Neural progenitor cell (in vitro differentiated cells): ENCODE measurements at places on chromosomes 13 and 19. TPM values are rescaled to one million over a fixed set of nuclear protein-coding genes. Genes with fewer than 3 reads are reported as not detected.
A peak's percentile ranks its signal among the peaks of the same experiment; 100 is the strongest.

- H3K4me3 ChIP-seq, result peak overlapping the region; percentile 31
- peak; percentile 81 for DNase-seq
- H3K27me3 ChIP-seq, result peaks cover 37% of the 10 kb centered on the region
- no peak overlapping the region for H3K27ac ChIP-seq
Measured at GRCh38 chr19:7869910-7870511, 4.2 kb downstream of the PRR36 start.

DNA sequence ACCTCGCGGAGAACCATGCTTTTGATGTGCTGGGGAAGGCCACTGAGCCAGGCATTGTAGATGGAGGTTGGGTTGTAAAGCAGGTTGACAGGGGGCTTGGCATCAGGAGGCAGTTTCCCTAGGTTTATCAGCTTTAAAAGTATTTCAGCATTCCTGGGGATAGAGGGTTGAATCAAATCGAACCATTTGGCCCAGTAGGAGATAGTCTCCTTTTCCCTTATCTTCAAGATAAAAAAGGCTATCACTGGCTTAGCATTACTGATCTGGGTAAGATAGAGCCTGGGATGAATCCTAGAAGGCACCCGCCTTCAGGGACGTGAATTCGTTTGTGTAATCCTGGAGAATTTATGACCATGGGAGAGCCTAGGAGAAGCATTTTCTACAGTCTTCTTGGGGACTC, 30.6 kb downstream of the SLC6A16 start:
- H3K4me1 ChIP-seq, result no peaks in the 10 kb centered on the region
- H3K27me3 ChIP-seq, result no peaks in the 10 kb centered on the region
- H3K27ac ChIP-seq, result no peak overlapping the region
- DNase-seq, result no peak
- H3K4me3 ChIP-seq, result no peak overlapping the region

DNA sequence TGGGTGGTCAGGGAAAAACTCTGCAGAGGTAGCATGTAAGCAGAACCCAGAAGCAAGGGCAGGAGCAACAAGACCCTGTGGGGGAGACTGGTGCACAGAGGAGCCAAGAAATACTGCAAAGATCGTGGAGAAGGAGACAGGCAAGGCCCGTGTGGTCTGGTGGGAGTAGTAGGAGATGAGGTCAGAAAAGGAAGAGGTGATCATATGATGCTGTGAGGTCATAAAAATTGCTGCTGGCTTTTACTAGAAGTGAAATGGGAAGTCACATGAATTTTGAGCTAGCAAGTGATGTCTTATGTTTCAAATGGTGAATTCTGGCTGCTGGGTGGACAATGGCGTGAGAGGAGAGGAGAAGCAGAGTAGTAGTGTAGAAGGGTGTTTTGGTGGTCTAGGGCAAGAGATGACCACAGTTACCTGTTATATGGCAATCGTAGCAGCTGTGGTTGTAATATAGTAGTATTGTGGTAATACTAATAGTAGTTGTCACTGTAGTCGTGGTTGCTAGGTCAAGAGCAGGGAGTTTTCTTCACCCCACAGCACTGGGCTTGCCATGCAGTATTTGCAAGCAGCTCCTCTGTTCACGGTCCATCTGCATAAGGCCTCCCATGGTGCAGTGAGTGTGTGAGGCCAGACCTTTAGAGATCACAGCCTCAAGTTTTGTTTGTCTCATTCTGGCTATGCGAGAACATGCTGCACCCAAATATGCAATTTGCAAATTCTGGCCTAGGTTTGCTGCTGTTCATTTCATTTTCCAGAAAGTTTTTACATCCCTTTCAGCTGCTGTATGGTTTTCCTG, 205.0 kb downstream of the TSHZ3 start:
- H3K27me3 ChIP-seq, result no peaks in the 10 kb centered on the region
- no peak overlapping the region for H3K27ac ChIP-seq
- H3K4me3 ChIP-seq, result no peak overlapping the region
- H3K4me1 ChIP-seq, result no peaks in the 10 kb centered on the region
- no peaks in the 10 kb centered on the region for H3K36me3 ChIP-seq

DNA sequence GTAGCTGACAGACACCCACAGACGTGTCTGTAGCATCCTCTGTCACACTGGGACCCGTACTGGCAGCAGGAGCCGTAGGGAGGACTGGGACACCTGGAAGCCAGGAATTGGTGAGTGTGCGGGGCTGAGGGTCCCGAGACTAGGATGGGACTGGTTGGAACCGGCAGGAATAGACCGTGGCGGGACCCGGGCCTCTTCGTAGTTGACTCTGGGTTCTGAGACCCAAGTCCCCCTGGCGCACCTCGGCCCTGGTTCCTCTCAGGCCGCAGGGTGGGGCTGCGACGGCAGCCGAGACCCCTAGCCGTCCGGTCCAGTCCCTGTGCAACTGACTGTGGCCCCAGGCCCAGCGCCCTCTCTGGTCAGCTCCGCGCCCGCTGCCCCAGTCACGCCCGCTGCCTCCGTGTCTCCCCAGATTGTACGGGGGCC, 64.7 kb downstream of the ZNF823 start:
- H3K27ac ChIP-seq, result no peak overlapping the region
- H3K4me3 ChIP-seq, result peak overlapping the region; percentile 56

DNA sequence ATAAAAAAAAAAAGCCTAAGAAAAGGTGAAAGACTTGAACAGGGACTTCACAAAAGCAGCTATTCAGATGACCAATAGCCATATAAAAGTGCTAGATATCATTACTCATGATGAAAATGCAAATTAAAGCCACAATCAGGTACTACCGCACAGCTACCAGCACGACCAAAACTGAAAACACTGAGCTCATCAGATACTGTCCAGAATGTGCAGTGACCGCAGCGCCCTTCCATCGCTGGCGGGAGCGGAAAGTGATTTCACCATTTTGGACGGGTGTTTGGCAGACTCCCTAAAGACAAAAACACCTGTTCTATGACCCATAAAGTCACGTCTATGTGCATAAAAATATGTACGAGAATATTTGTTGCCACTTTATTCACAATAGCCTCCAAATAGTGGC, 60.7 kb downstream of the SLC6A16 start:
- H3K27me3 ChIP-seq, result no peaks in the 10 kb centered on the region
- no peak for DNase-seq
- H3K4me3 ChIP-seq, result no peak overlapping the region
- no peak overlapping the region for H3K27ac ChIP-seq
- no peaks in the 10 kb centered on the region for H3K36me3 ChIP-seq

DNA sequence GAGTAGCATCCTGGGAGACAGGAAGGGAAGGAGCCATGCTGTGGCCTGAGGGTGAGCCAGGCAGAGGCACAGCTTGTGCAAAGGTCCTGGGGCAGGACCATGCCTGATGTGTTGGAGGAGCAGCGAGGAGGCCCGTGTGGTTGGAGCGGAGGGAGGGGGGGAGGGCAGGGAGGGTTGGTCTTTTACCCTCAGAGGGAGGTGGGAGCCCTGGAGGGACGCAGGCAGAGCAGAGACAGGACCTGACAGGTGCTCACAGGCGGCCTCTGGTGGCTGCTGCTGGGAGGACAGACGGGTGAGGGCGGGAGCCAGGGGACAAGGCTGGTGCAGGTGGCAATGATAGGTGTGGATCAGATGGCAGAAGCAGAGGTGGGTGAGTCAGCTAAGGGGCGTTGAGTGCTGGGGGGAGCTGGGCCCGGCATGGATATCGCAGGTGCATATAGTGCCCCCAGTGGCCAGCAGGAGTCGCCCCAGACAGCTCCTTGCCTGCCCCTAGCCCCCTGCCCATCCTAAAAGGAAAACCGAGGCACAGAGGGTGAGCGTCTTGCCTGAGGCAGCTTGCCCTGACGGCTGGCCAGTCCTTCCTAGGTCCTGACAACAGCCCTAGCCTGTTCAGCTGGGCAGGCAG, 9.8 kb upstream of the GNA15 start:
- no peaks in the 10 kb centered on the region for H3K4me1 ChIP-seq
- no peak overlapping the region for H3K4me3 ChIP-seq
- no peaks in the 10 kb centered on the region for H3K27me3 ChIP-seq

- H3K4me1 ChIP-seq, result no peaks in the 10 kb centered on the region
- no peaks in the 10 kb centered on the region for H3K36me3 ChIP-seq
- H3K27ac ChIP-seq, result no peak overlapping the region
- H3K4me3 ChIP-seq, result no peak overlapping the region
- no peaks in the 10 kb centered on the region for H3K27me3 ChIP-seq
Measured at GRCh38 chr19:44530777-44531176, 1.3 kb upstream of the CEACAM20 start.

DNA sequence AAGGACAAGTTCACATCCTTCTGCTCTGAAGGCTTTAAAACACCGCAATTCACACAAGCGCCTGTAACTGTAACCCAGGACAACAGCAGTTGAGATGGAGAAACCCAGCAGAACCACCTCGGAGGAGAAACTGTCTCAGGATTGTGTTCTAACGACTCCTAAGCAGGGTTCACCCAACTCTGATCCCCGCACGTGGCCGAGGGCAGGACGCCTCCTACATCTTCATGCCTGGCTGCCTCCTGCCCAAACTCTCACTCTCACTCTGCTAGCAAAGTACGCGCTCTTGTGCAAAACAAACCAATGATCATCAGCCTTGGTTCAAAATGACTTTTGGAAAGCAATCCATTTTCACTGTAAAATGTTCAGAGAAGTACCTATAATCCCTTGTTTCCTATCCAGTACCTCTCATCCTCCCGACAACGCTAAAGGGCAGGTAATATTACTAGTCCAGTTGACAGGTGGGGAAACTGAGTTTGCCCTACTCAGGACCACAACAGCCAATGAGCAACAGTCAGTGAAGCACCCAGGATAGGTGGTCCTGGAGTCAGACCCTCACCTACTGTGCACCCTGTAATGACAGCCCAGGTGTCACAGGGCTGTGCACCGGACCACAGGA, 25.6 kb downstream of the EPS15L1 start:
- H3K36me3 ChIP-seq, result no peaks in the 10 kb centered on the region
- DNase-seq, result no peak
- no peak overlapping the region for H3K4me3 ChIP-seq
- no peak overlapping the region for H3K27ac ChIP-seq

GRCh38 chr19:55256562-55257460, 2.0 kb downstream of the PPP6R1 start:
- no peaks in the 10 kb centered on the region for H3K36me3 ChIP-seq
- no peak overlapping the region for H3K27ac ChIP-seq
- no peak for DNase-seq
- peaks cover 20% of the 10 kb centered on the region for H3K4me1 ChIP-seq

The GJB2 gene
- not detected in 2 replicates for total RNA-seq

The FXYD7 gene
- total RNA-seq, result 0.13 and 0.56 TPM in 2 replicates

The ZNF728 gene
- total RNA-seq, result not detected in 2 replicates

The ZNF66 gene
- 24.3 and 29.5 TPM in 2 replicates for total RNA-seq

The LACC1 gene
- total RNA-seq, result 0.84 and 1.7 TPM in 2 replicates
